ENCODE measurements at places on chromosomes 1 and 21. TPM values are rescaled to one million over a fixed set of nuclear protein-coding genes. Genes with fewer than 3 reads are reported as not detected.

DNA sequence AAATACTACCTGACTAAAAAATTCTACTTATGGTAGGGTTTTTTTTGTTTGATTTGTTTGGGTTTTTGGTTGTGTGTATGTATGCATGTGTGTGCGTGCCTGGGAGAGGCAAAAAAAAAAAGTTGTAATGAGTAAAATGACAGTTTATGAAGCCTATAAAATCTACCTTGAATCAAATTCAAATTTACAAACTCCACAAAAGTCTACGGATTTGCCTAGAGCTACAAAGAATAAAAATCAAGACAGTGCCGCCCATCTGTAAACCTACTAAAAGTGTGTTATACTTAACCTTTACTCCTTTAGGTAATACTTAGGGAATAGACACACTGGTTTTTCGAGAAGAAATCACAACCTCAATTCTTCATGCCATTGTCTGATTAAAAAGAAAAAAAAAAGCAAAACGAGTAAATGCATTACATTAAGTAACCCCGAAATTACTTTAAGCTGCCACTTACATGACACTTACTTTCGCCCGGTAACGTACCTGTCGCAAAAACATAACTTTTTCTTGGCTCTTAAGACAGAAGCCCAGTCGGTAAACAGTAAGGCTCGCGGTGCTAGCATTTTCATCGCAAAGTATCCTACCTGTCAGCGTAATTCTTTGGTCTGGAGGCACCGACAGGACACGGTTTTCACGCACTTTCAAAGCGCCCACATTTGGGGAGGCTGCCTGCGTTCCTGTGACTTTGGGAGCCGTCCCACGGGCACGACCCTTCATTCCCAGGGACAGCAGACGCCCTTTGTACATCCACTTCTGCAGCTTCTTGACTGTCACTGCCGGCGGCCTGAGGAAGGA lies 951 bp downstream of the SYDE2 start:
- peaks cover 76% of the 10 kb centered on the region for H3K4me1 ChIP-seq
- H3K36me3 ChIP-seq = no peaks in the 10 kb centered on the region
- H3K27me3 ChIP-seq = no peaks in the 10 kb centered on the region
- peak overlapping the region; percentile 32 for H3K27ac ChIP-seq

GRCh38 chr21:33950431-33951079 lies 35.0 kb upstream of the ATP5PO start:
- H3K27me3 ChIP-seq = no peaks in the 10 kb centered on the region
- no peak overlapping the region for H3K27ac ChIP-seq
- no peaks in the 10 kb centered on the region for H3K36me3 ChIP-seq
- H3K4me3 ChIP-seq = no peak overlapping the region
- H3K4me1 ChIP-seq = peaks cover 31% of the 10 kb centered on the region
- DNase-seq = no peak

- no peak for DNase-seq
- H3K4me3 ChIP-seq = no peak overlapping the region
- H3K36me3 ChIP-seq = no peaks in the 10 kb centered on the region
- no peak overlapping the region for H3K27ac ChIP-seq
- H3K27me3 ChIP-seq = peaks cover 42% of the 10 kb centered on the region
Measured at GRCh38 chr21:33151941-33152731, 77.6 kb upstream of the IFNAR2 start.

DNA sequence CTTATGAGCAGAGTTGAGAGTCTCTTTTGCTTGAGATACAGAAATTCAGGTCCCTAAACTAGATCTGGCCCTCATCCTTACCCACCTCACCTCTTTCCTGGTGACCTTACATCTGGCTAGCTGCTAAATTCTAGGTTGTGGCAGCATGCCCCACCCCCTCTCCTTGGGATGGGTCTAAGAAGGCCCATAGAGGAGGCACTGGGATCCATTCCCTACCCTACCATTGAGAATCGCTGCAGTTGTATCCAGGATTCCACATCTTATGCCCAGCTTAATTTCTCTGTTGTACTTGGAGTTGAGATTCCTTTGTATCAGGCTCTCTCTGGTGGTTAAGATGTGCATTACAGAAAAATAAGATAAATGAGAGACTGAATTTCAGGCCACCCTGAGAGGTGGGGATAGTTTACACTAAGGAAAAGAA lies 9.5 kb upstream of the TMEM39B start:
- no peak overlapping the region for H3K4me3 ChIP-seq
- DNase-seq = no peak
- peak overlapping the region; percentile 99 for H3K27ac ChIP-seq

DNA sequence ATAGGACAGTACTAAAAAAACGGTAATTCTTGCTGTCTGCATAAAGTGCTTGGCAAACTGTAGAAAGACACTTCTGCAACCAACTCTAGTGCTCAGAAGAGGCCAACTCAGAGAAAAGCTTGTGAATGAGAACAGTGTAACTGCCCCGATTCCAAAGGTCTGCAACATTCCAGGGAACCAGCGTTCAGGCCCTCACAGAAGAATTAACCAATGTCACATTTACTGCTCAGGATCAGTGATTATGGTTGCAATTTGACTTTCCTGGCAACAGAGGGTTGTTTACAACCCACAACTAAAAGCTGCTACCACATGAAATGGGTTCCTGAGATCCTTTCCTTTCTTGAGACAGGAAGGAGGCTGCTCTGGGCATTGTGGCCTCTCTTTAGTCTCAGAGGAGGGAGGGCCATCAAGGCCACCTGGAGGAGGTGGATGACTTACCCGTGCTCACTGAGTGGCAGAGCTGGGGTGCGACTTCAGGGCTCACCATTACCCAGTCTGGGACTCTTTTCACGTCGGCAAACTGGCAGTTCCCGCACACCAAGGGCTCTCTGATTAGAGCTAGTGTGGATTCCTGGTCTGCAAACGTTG lies 15.3 kb downstream of the SRSF4 start:
- no peak overlapping the region for H3K27ac ChIP-seq
- no peaks in the 10 kb centered on the region for H3K27me3 ChIP-seq
- H3K4me3 ChIP-seq = no peak overlapping the region
- H3K36me3 ChIP-seq = peaks cover 11% of the 10 kb centered on the region

GRCh38 chr1:115295904-115296696 lies 41.9 kb downstream of the NGF start:
- DNase-seq = no peak
- peaks cover 22% of the 10 kb centered on the region for H3K36me3 ChIP-seq
- H3K27ac ChIP-seq = no peak overlapping the region
- H3K27me3 ChIP-seq = no peaks in the 10 kb centered on the region

GRCh38 chr1:175498002-175498401 lies 245.4 kb downstream of the TNR start:
- peaks cover 4% of the 10 kb centered on the region for H3K4me1 ChIP-seq
- H3K27me3 ChIP-seq = peaks cover 11% of the 10 kb centered on the region
- no peak for DNase-seq
- H3K36me3 ChIP-seq = peaks cover 1% of the 10 kb centered on the region
- H3K4me3 ChIP-seq = no peak overlapping the region

DNA sequence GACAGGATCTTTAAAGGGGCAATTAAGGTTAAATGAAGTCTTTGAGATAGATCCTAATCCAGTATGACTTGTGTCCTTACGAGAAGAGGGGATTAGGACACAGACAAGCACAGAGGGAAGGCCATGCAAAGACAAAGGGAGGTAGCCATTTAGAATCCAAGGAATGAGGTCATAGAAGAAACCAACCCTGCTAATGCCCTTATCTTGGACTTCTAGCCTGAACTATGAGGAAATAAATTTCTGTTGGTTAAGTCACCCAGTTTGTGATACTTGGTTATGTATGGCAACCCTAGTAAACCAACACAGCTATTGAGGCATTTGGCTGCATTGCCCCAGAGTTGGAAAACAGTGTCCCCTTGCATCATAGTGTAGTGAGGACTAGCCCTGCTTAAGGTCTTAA lies 121.3 kb downstream of the MAST2 start:
- H3K4me3 ChIP-seq = no peak overlapping the region
- peaks cover 1% of the 10 kb centered on the region for H3K36me3 ChIP-seq
- no peaks in the 10 kb centered on the region for H3K27me3 ChIP-seq
- peaks cover 11% of the 10 kb centered on the region for H3K4me1 ChIP-seq
- no peak for DNase-seq

DNA sequence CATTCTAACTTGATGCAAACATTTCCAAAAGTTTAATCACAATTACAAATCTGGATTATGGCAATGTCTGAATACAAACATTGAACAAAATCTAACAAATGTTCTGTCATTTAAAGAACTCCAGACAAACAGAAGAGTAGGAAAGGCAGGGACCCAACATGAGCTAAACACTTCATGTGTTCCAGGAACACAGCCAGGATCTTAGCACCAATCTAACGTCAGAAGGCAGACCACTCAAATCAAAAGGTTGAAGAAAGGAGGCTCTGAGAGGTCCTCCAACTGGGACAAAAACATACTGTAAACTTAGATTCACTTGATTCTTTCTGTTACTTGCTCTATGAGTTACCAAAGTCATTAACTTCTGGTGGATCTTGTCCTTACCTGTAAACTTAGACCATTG lies 374.0 kb downstream of the NEGR1 start:
- H3K27ac ChIP-seq = no peak overlapping the region
- no peaks in the 10 kb centered on the region for H3K27me3 ChIP-seq
- H3K4me1 ChIP-seq = peaks cover 7% of the 10 kb centered on the region
- no peak overlapping the region for H3K4me3 ChIP-seq
- no peak for DNase-seq

DNA sequence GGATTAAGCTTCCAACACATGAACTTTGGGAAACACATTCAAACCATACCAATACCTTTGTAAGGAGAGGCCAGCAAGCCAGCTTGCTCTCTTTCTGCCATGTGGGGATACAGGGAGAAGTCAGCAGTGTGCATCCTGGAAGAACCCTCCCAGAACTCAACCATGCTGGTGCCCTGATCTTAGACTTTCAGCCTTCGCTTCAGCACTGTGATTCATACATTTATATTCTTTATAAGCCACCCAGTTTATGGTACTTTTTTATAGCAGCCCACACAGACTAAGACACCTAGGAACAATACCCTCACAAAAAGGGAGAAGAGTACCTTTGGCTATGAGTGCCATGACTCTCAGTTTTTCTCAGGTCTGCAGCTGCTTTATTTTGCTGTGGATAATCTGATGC lies 35.9 kb downstream of the C1orf87 start:
- H3K27ac ChIP-seq = no peak overlapping the region
- no peaks in the 10 kb centered on the region for H3K27me3 ChIP-seq
- H3K36me3 ChIP-seq = peaks cover 2% of the 10 kb centered on the region

DNA sequence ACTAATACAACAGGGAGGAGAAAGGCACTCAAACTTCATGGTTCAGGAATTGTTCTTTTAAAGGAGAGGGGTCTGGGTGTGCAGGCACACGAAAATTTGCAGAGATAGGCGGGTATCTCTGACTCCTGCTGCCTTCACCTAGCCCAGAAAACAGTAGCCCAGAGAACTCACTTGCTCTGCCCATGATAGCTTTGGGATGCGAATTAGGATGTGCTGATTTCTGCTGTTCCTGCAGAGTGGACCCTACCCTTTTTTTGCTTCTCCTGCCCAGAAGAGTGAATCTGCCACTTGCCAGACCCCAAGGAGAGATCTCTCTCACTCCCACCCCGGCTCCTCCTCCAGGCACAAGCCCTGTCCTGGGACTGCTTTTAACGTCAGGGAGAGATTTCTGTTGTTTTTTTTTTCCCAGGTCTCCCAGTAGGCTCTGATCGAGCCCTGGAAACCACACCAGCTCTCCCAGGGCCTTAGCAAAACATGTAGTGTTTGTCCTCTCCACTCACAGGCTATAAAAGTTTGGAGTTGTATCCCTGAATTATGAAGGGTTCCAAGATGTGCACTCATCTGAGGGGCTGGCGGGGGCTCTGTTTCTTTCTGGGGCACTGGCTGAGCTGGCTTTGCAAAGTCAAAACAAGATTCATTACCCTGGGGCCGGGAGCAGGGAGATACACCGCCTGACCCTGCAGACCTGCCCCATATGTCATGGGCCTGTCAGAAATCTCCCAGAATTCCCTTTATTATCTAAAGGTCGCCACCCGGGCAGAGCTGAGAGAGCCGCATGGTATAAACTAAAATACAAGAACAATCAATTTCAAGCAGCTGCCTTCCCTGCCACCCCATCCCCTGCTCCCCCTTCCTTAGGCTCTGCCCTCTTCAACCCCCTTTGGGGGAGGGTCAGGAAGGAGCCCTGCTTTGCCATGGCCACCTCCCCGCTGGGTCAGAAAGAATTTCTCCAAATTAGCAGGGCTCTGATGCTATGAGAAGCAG lies 17.9 kb downstream of the PLXNA2 start:
- peaks cover 70% of the 10 kb centered on the region for H3K4me1 ChIP-seq
- no peak for DNase-seq
- H3K36me3 ChIP-seq = peaks cover 6% of the 10 kb centered on the region
- H3K4me3 ChIP-seq = peak overlapping the region; percentile 36
- peak overlapping the region; percentile 84 for H3K27ac ChIP-seq

- no peak overlapping the region for H3K4me3 ChIP-seq
- H3K27ac ChIP-seq = peak overlapping the region; percentile 59
Measured at GRCh38 chr1:155184351-155184811, 10.7 kb downstream of the TRIM46 start.

- no peak overlapping the region for H3K27ac ChIP-seq
- peaks cover 21% of the 10 kb centered on the region for H3K4me1 ChIP-seq
- no peak overlapping the region for H3K4me3 ChIP-seq
- no peaks in the 10 kb centered on the region for H3K36me3 ChIP-seq
- no peak for DNase-seq
Measured at GRCh38 chr1:108561689-108562326, 1.9 kb downstream of the EEIG2 start.

- H3K36me3 ChIP-seq = no peaks in the 10 kb centered on the region
- peaks cover 18% of the 10 kb centered on the region for H3K4me1 ChIP-seq
- no peak for DNase-seq
- no peak overlapping the region for H3K27ac ChIP-seq
Measured at GRCh38 chr21:16775076-16775475, 737.8 kb upstream of the CXADR start.

DNA sequence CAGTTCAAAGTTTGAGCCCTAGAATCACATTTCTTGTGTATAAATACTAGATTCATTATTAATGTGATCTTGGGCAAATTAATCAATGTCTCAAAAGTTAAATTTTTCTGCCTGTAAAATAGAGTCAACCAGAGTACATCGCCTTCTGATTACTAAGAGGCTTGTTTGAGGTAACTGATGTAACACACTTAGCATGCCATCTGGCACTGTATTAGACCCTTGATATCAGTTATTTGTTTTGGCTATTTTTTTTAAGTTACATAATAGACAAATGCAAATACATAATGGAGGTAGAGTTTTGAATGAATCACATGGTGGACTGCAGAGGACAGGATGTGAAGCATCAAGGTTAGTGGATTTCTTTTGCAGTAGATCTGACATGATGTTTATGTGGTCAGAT lies 298.4 kb downstream of the ADGRL2 start:
- no peaks in the 10 kb centered on the region for H3K4me1 ChIP-seq
- H3K4me3 ChIP-seq = no peak overlapping the region
- H3K36me3 ChIP-seq = peaks cover 2% of the 10 kb centered on the region
- no peak for DNase-seq
- H3K27me3 ChIP-seq = no peaks in the 10 kb centered on the region
- H3K27ac ChIP-seq = no peak overlapping the region

- H3K36me3 ChIP-seq = no peaks in the 10 kb centered on the region
- peak overlapping the region; percentile 83 for H3K27ac ChIP-seq
- H3K4me3 ChIP-seq = peak overlapping the region; percentile 52
Measured at GRCh38 chr1:155648207-155649147, 38.5 kb downstream of the MSTO1 start.

GRCh38 chr1:159936273-159936904 lies 9.0 kb downstream of the IGSF9 start:
- H3K4me1 ChIP-seq = no peaks in the 10 kb centered on the region
- peaks cover 29% of the 10 kb centered on the region for H3K27me3 ChIP-seq
- no peak for DNase-seq
- no peak overlapping the region for H3K4me3 ChIP-seq

PTGS2 gene
- total RNA-seq = 1.5 TPM

CFH gene
- total RNA-seq = 24.0 TPM

ZNF362 gene
- total RNA-seq = 122 TPM

TRAPPC10 gene
- total RNA-seq = 37.0 TPM

SOAT1 gene
- 52.6 TPM for total RNA-seq

FCGR1A gene
- total RNA-seq = not detected

OR2L2 gene
- total RNA-seq = 0.07 TPM

Measured in chondrocyte (in vitro differentiated cells).